Stimulated activated CD4-positive, alpha-beta T cell treated with anti-CD3 and anti-CD28 coated beads, Interleukin-12 subunit alpha, Interleukin-12 subunit beta, amount 100 ng/mL, for 24 hours (primary cell): ENCODE measurements at places on chromosomes 11 and 22.

GRCh38 chr11:35747668-35748067 lies 85.1 kb downstream of the TRIM44 start:
- no peak for DNase-seq

DNA sequence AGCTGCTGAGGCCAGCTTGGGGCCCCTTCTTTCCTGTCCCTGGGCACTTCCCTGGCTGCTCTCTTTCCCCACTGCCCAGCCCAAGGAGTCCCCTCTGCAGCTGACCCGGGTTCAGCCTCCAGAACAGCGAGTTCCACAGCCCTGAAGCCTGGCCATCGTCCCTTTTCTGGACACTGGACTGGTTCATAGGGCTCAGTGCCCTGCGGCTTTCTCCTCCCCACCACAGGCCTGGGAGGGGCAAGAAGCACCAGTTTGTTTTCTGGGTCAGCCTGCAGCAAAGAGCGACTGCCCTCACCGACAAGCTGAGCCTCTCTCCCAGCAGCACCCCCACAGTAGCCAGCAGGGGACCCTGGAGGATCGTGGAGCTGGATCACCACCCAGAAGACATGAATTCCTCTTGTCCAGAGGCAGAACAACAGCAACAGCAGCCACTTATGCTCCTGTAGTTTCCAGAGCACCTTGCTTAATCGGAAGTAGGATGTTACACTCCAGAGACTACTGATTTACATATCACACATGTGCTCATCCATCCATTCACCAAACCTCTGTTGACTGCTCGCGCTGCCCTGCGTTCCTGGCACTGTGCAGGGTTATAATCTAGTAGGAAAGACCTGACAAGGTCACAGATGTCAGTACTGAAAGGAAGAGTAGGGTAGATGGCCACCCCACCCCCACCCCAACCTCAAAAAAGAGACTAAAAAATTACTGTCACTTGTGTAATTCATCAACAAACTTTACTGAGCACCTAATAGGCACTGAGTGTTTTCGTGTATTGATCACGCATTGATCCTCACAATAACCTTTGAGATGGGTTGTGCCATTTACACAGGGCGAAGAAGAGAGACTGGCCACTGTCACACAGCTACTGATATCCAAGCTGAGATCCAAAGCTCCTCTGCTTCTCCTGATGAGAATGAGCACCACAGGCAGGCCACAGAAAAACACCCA lies 13.0 kb upstream of the CXCR5 start:
- no peak for DNase-seq

DNA sequence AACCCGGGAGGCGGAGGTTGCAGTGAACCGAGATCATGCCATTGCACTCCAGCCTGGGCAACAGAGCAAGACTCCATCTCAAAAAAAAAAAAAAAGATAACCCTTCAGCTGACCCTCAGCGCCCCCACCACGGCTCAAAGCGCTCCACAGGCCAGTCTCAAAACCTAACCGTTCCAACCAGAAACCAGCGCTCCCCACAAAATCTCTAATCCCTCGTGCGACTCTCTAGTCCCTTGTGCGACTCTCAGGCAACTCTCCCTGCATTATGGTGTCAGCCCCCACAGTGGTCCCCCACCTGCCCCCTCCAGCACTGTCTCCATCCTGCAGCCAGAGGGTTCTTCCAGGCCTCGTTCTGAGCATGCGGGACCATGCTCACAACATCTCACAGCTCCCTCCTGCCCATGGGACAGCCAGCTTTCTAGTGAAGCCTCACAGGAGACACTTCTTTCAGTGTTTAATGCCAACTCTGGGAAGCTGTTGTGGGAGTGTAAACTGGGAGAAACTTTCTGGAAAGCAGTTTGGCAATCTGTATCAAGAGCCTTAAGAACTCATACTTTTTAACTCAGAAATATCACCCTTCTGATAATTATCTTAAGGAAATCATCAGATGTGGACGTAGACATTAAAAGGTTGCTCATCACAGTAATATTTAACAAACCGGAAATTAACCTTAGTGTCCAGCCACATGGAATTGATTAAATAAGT lies 4.2 kb upstream of the RASGRP2 start:
- no peak for DNase-seq

- no peak for DNase-seq
Measured at GRCh38 chr11:86991341-86991740, 36.1 kb upstream of the FZD4 start.

- DNase-seq, result no peak
Measured at GRCh38 chr11:33778675-33779074, 4.4 kb upstream of the FBXO3 start.

DNA sequence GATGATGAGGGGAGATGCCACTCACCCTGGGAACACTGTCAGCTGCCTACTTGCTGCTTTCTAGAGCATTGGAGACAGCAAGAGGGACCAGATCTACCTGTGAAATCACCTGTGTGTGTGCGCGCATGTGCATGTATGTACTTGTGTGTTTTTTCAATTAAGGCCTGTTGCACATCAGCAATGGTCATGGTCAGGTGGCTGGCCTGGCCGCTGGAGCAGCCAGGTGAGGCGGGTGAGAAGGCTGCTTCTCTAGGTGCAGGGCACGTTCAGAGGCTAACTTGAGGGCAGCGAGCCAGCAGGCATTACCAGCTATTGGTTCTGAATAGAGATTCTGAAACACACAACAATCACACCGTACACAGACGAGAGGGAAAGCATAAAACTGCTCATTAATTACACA lies 65.1 kb downstream of the PARVG start:
- no peak for DNase-seq

DNA sequence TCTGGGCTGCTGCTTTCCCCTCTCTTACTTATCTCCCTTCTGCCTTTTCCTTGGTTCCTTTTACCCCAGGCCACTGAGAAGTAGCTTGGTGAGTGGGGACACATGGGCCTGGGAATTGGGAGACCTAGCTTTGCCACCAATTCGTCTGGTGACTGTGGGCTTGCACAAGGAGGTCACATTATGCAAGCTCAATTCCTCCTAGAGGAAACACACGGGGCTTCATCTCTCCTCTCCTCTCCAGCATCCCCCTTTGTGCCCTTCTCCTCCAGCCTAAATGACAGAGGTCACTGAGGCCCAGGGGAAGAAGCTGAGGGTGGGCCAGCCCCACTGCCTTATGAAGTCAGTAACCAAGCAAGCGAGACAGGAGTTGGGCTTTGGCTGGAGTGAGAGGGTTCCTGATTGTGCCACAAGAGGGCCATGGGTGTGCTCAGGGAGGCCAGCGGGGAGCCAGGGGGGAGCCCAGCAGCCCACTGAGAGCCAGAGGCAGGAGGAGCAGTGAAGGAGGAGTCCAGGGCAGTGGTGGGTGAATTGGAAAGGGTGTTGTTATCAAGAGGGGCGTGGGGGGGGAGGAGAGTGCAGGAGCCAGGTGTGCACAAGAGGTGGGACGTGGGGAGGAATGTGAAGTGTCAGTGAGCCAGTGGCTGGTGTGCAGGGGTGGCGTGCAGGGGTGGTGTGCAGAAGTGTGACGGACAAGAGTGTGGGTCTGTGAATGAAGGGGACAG lies 2.0 kb downstream of the CLCF1 start:
- DNase-seq, result no peak

- no peak for DNase-seq
Measured at GRCh38 chr11:105179542-105180278, 40.1 kb upstream of the CARD18 start.

GRCh38 chr11:120013325-120014250 lies 124.3 kb downstream of the TRIM29 start:
- peak; percentile 3 for DNase-seq

DNA sequence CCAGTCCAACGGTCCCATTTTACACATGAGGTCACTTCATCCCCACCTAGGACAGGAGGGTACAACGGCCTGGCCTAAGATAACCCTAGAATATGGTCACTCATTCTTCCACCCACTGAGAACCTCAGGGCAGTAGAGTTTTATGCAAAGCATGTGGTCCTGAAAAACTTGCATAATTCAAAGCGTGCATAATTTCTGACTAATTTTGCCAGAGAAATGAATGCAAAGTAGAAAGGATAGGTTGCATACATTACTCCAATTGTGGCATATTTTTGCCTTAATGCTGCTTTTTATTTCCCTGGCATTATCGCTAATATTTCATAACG lies 32.5 kb upstream of the SLC35C1 start:
- DNase-seq, result no peak

GRCh38 chr11:17822401-17822781 lies 87.8 kb downstream of the KCNC1 start:
- no peak for DNase-seq

DNA sequence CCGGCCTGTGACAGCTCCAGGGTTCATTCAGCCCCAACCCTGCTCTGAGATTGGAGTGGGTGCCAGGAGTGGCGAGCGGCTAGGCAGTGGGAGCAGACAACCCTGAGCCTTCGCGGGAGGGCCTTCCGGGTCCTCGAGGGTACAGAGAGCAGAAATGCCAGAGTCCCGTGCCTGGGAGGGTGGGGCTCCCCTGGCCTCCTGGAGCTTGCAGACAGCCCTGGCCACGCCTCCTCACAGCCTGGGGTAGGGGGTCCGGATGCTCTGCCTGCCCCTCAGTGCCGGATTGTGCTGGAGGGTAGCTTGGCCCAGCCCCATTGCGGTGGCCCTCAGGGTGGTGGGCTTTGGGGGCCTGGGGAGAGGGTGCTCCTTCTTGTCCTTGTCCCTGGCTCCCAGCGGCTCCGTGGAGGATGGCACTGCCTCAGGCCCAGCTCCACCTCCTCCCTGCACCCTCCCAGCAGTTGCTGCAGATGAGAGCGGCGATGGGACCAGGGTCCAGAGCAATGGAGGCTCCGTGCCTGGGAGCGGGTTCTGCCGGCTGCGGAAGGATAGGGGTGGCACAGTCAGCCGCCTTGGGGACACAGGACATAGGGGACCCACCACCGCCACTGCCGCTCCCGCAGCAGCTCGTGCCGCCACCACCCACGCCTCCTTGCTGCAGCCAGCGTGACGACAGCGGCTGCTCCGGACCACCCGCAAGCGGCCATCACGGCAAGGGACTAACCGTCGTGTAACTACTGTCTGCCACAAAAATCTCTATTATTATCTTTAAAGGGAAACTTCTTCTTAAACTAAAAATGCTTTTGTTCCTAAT lies 34.9 kb upstream of the OR10G7 start:
- peak; percentile 5 for DNase-seq

DNA sequence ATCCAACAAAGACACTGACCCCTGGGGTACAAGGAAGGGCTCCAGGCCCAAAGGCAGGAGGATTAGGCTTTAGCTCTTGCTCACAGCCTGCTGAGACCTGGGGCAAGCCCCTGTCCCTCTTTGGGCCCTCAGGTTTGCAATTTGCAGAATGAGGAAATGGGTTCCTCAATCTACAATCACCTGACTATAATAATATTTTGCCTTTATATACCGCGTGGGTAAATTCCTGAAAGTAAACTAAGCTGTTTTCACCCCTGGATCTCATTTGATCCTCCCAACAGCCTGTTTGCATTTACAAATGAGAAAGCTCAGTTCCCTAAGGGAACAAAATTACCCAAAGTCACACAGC lies 797 bp downstream of the STARD10 start:
- DNase-seq, result no peak

GRCh38 chr11:44228379-44228778 lies 81.6 kb downstream of the ALX4 start:
- no peak for DNase-seq

DNA sequence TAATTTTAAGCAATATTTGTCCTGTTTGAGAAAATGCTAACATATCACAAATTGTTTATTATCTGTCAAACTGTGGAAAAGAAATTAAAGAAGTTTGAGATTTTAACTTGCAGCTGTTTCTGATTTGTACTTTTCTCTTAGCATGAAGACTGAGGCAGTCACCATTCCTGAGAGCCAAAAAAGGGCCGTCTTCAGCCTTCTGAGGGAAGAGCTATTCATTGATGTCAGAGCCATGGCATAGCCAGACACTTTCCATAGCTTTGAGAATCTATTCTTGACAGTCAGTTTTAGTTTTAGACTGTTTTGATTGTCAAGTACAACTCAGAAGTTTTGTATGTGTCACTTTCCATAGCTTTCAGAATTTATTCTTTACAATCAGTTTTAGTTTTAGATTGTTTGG lies 32.1 kb downstream of the YAP1 start:
- no peak for DNase-seq

DNA sequence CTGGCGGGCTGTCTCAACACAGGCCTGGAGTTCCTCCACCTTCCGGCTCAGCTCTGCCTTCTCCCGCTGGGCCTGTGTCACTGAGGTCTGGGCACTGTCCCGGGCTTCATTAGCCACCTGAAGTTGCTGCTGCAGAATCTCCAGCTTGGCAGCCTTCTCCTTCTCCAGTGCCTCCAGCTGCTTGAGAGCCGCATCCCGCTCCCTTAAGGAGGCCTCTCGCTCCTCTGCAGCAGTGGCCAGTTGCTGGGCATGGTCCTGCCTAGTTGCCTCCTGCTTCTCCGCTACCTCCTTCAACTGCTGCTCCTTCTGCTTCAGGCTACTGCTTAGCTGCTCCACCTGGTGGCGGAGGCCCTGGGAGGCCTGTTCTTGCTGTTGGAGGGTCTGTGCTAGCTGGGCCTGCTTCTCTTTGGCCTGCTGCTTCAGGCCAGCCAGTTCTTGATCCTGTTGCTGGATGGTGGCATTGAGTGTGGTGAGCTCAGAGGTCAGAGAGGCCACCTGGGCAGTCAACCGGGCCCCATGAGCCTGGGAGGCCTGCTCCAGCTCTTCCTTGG lies 16.9 kb downstream of the IL18BP start:
- DNase-seq, result no peak

GRCh38 chr11:119153049-119153818 lies 4.4 kb downstream of the ABCG4 start:
- DNase-seq, result no peak

- DNase-seq, result no peak
Measured at GRCh38 chr11:69205743-69206612, 50.2 kb downstream of the SMIM38 start.

DNA sequence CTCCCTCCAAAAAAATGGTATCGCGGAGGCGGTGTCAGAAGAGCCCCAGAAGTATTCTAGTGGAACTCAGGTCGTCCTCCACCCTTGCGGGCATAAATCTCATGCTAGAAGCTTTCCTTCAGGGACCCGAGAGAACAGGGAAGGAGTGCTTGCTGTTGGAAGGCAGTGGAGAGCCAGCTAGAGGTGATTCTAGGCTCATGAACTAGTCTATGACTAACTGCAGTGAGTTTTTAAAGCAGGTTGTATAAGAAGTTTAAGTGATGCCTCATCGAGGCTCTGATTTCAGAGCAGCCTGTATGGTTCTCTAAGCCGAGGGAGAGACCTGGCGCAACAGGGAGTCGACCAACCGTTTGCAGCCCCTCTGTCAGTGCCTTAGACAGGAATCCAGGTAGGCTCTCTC lies 85.7 kb downstream of the TBC1D22A start:
- DNase-seq, result no peak

GRCh38 chr11:115718106-115718505 lies 213.9 kb upstream of the CADM1 start:
- no peak for DNase-seq

GRCh38 chr22:48365386-48365785 lies 1462.3 kb downstream of the BRD1 start:
- DNase-seq, result no peak

DNA sequence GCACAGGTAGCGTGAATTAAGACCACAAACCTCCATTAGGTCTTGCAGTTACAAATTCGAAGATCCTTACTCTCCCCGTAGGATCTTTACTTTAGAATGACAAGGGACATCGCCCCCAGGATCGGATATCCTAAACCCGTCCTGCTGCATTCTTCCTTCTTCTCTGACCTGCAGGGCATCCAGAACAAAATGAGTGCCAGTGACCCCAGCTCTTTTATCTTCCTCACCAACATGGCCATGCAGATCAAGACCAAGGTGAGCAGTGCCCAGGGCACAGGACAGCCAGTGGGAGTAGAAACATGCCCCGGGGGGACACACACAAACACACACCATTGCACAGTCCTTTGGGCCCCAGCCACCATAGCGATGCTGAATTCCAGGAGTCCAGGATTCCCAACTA lies 42.6 kb upstream of the MPEG1 start:
- DNase-seq, result no peak

GRCh38 chr11:90646706-90647105 lies 423.9 kb upstream of the CHORDC1 start:
- no peak for DNase-seq

GRCh38 chr22:20514658-20515406 lies 7.4 kb downstream of the MED15 start:
- DNase-seq, result no peak
